Fibroblast of the aortic adventitia (primary cell): ENCODE measurements at places on chromosomes 12 and 14. TPM values are rescaled to one million over a fixed set of nuclear protein-coding genes. Genes with fewer than 3 reads are reported as not detected.

The GPR84 gene
- total RNA-seq = not detected in 2 replicates

- no peak for DNase-seq
These were observed 1.3 kb upstream of the ASCL1 start for GRCh38 chr12:102955926-102956737.

DNA sequence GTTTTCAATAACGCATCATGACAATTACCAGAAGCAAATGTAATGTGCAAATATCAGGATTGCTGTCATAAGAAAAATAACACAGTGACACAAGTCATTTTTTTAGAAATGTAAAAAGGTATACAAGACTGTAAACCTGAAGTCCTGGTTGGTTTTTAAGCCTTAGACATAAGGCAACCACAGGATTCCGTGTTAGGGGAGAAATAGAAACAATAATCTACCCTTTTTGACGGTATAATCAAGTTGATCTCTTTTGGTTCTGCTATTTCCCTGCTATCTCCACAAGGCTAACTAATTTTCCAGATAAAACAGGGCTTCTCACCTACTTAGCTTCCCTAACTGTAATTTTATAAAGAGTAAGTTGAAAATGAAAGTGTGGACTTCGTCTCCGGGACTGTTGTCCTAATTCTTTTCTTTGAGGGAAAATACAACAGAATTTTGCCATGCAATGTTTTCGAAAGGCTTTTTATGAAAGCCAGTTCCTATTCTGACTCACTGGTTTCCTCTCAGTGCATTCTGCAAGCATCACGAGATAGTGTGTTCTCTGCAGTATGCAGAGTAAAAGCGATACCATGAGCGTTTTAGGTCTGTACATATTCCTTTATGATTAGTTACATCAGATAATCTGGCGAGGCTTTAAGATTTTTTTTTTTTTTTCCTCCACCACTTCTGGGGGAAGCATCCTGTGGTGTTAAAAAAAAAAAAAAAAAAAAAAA is 10.6 kb downstream of the MYO1H start:
- peak; percentile 59 for DNase-seq

- no peak for DNase-seq
These were observed 14.9 kb downstream of the RNF212B start for GRCh38 chr14:23252420-23253333.

- DNase-seq = no peak
These were observed 90.5 kb downstream of the TTC8 start for GRCh38 chr14:88914956-88915355.

DNA sequence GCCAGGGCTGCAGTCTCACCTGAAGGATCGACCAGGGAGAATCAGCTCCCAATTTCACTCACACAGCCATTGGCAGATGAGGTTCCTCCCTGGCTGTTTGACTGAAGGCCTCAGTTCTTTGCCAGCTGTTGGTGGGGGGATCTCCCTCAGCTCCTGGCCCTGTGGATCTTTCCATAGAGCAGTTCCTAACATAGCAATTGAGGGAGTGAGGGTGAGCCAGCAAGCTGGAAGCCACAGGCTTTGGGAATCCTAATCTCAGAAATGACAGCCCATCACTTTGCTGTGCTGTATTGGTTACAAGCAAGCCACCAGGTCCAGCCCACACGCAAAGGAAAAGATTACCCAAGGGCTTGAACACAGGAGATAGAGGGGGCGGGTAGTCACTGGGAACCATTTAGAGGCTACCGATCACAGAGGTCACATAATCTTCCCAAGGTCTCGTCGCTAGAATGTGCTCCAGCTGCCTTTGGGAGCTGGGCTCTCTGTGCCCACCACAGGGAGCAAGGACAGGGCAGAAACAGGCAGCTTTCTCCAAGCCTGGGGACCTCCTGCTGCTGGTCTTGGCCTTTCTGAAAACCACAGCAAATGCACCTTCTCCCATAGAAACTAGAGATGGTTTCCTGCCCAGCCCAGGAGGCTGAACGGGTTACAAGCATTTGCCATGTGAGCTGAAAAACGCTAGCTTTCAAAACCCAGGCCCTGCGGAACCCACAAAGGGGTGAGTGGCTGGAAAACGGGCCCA is 4.6 kb upstream of the OTUB2 start:
- DNase-seq = no peak

The KLRD1 gene
- 0.16 and 0.45 TPM in 2 replicates for total RNA-seq

DNA sequence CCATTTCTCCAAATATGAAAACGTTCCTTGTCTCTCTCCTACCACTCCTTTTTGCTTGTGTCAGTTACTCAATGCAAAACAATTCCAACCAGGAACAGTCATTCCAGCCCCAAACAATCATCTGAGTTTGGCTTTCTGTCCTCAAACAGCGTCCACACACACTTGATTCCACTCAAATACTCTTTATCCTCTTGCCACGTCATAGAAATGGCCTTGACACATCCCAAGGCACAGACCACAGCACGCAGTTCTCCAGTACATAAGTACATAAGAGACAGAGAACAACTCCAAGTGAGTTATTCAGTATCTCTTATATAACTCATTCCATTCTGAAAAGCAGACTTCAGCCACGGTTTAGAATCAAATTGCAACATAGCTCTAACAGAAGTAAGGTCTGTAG is 299.2 kb downstream of the RPS29 start:
- DNase-seq = no peak

The C12orf50 gene
- total RNA-seq = not detected in 2 replicates
